Vagina (tissue), 2 donors: ENCODE measurements at places on chromosomes 3 and 15. TPM values are rescaled to one million over a fixed set of nuclear protein-coding genes. Genes with fewer than 3 reads are reported as not detected.

DNA sequence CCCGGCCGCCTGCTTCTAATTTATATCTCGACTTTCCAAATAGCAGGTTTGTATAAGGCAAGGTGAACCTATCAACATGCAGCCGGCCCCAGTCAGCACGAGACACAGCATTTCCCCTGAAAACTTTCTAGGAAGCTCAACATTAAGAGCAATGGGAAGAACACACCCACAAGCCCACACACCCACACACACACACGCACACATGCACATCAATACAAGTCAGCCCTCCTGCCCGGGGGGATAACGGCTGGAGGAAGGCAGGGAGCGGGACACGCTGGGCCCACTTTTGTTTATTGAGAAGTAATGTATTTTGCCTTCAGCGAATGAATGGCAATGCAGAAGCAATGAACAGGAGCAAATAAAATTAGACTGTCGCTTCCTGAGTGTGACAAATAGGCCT is 83.5 kb downstream of the PCSK6 start:
- no peak overlapping the region for H3K27ac ChIP-seq
- no peak overlapping the region for H3K4me3 ChIP-seq
- no peaks in the 10 kb centered on the region for H3K4me1 ChIP-seq
- no peaks in the 10 kb centered on the region for H3K27me3 ChIP-seq

GHSR gene
- total RNA-seq: not detected

DNA sequence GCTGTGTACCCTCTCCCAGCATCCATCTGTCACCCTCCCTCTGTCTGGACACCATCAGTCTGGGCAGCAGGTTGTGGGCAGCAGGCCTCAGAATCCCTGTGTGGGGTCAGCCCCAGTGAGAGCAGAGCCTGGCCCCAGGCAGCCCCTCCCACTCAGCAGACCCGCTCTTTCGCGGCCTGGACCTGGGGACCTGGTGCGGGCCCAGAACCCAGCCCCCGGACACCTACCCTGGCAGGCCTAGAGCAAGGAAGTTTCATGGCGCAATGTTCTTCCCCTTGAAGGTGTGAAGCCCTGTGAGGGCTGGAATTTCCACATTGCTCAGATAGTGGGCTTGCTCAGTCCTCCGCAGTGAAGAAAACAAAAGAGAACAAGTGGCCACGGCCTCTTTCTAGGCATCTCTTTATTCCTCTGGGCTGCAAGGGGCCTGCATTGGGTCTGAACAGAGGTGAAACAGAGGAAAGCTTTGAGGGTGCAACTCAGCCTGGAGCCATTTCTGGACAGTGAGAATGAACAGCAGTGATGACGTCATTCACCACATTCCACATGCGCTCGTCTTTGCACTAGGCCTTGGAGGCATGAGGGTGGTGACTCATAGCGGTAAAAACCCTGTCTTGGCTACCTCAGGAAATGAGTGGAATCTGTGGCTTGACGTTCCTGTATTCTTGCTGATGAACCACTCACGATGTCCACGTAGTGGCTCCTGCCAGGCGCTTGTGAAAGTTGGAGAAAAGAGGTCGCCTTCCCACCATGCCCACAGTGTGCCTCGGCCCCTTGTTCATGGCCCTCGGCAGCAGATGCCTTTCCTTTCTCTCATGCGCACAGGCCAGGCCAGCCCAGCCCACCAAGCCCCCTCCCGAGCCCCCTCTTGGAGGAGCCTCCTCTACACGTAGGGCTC is 66.1 kb downstream of the SLC30A4 start:
- H3K27ac ChIP-seq: peak overlapping the region; percentile 82
- no peaks in the 10 kb centered on the region for H3K27me3 ChIP-seq
- no peaks in the 10 kb centered on the region for H3K36me3 ChIP-seq
- DNase-seq: no peak
- peaks cover 17% of the 10 kb centered on the region for H3K4me1 ChIP-seq

LEKR1 gene
- total RNA-seq: not detected

NFKBIZ gene
- total RNA-seq: 136 TPM

DNA sequence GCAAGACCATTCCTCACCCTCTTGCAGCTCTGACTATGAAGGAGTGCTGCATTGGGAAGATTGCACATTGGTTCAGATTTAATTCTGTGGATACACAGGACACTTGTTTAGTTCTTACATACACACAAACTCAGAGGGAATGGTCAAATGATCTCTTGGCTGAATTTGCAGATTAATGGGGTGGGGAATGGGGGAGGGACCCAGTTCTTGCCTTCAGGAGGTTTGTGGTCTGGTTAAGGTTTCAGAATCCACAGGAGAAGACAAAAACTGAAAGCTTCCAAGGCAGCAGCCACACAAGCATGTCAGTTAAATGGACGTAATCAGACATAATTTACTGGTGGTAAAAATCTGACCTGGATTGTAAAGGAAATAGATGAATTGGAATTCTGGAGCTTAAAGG is 257.1 kb upstream of the ROPN1 start:
- DNase-seq: no peak
- H3K4me1 ChIP-seq: peaks cover 26% of the 10 kb centered on the region
- no peak overlapping the region for H3K4me3 ChIP-seq
- no peaks in the 10 kb centered on the region for H3K27me3 ChIP-seq
- H3K27ac ChIP-seq: peak overlapping the region; percentile 78
- H3K36me3 ChIP-seq: no peaks in the 10 kb centered on the region

LRIG1 gene
- 30.7 TPM for total RNA-seq

IQCH gene
- 1.5 TPM for total RNA-seq
